Tibial artery (tissue), 4 donors: ENCODE measurements at places on chromosomes 7 and 10.

GRCh38 chr7:68550027-68550426 lies 1048.2 kb upstream of the AUTS2 start:
- no peak for DNase-seq

GRCh38 chr7:122442929-122443328 lies 138.4 kb upstream of the FEZF1 start:
- no peak for DNase-seq

- DNase-seq = peak; percentile 71
Observed at GRCh38 chr10:110006358-110007160, 1.2 kb upstream of the ADD3 start.

DNA sequence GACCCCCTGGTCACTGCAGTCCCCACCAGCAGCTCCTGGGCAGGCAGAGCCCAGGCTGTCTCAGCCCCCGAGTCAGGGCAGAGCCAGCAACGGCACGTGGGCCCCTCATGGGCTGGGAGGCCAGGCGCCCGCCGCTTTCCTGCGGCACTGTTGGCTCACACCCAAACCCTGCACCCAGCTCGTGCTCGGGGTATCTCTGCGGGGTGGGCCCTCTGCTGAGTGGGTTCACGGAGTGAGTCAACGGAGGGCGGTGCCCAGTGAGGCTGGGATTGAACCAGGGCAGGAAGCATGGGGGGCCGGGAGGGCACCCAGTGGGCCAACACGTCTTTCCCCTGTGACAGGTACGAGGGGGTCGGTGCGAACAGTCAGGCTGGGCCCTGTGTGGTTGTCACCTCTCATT lies 28.9 kb downstream of the ADAP1 start:
- DNase-seq = peak; percentile 72

- no peak for DNase-seq
Observed at GRCh38 chr10:56357018-56357417, 4.0 kb downstream of the ZWINT start.

DNA sequence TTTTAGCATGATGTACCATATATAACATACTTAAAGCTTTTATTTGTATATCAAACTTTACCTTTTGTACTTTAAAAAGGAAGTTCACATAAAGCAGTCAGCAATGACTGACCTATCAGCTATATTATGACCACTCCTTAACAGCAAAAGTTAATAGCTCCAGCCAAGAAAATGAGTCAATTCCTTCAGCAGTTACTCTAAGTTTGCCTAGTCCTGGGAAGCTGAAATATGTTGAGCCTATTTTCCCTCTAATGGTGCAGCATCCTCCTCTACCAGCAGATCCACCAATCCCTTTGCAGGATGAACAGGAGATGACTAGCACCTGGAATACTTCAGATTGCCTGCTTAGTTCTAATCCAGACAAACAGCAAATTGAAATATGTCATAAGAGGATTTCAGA lies 64.2 kb downstream of the CUL2 start:
- no peak for DNase-seq

DNA sequence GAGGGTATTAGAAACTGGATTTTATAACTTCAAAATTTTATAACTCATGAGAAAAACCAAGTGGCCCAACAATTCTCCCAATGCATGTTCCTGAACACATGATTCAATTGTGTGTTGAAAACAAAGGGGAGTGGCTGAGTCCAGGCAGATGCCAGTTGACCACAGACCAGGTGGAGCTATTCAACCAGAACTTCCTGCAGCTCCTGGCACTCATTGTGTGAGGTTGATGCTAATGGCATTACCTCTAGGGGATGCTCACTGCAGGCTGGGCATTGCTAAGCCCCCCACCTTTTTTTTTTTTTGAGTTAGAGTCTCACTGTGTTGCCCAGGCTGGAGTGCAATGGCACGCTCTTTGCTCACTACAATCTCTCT lies 20.3 kb downstream of the MYOF start:
- no peak for DNase-seq

GRCh38 chr10:125061557-125062226 lies 98.7 kb downstream of the CTBP2 start:
- no peak for DNase-seq

GRCh38 chr10:60957667-60958221 lies 13.8 kb upstream of the RHOBTB1 start:
- DNase-seq = no peak

DNA sequence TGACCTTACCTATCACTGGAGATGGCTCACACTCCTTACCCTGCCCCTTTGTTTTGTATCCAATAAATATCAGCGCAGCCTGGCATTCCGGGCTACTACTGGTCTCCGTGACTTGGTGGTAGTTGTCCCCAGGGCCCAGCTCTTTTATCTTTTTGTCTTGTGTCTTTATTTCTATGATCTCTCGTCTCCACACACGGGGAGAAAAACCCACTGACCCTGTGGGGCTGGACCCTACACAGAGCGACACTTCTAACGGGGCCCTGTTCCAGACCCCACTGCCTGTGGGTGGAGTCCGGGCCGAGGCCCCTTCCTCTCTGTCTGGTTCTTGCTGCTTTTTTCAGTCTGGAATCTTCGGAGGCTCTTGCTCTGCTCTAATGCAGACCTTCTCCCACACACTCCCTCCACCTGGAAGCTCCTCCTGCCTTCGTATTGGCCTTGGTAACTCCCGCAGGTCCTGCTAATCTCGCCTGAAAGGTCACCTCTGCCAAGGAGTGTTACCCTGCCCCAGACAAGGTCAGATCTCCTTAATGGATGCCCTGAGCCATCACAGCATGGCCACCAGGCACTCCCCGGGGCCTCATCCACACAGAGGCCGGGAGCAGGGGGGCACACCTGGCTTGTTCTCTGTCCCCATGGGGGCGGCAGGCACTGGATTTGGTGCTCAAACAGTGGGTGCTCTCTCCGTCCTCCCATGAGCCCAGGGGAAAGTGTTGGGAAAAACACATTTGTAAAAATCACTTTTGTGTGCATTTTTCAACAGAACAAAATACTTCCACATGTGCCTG lies 531.7 kb downstream of the PTPRN2 start:
- peak; percentile 35 for DNase-seq

- no peak for DNase-seq
Observed at GRCh38 chr7:50978633-50979215, 196.0 kb upstream of the GRB10 start.

GRCh38 chr7:92808006-92808405 lies 28.4 kb downstream of the CDK6 start:
- no peak for DNase-seq

DNA sequence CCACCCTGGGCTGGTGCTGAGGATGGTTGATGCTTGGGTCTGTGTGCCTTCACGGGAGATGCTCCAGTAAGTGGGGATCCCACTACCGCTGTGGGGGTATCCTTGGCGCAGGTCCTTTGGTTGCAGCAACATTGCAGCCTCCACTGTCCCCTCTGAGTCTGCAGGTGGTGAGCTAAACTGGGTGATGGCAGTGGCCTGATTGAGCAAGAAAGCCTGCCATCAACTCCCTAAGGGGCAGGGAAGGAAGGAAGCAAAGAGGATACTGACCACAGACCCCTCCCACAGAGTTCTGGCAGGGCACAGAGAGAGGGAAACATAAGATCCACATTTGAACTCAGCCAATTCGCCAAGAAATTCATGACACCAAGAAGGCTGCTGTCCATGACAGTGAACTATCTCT lies 43.2 kb downstream of the MYO1G start:
- no peak for DNase-seq

DNA sequence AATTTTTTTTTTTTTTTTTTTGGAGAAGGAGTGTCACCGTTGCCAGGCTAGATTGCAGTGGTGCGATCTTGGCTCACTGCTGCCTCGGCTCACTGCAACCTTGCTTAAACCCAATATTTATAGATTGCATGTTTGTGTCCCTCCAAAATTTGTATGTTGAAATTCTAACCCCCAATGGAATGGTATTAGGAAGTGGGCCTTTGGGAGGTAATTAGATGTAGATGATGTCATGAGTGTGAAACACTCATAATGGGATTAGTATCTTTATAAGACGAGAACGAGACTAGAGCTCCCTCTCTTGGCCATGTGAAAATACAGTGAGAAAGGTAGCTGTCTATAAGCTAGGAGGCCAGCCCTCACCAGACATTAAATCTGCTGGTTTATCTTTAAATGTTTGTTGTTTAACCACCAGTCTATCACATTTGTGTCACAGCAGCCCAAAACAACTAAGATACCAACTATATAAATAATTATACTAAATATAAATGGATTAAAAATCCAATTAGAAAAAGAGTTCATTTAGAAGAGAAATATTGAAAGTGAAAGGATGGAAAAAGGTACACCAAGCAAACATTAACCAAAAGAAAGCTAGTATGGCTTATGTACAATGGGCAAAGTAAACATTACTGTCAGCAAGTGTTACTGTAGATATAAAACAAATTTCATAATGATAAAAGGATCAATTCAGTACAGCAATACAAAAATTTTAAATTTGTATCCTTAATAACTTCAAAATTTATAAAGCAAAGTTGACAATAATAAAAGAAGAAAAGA lies 9.3 kb downstream of the TCAF1 start:
- DNase-seq = no peak

- DNase-seq = no peak
Observed at GRCh38 chr10:5364890-5365338, at the start of gene UCN3. TSS of gene UCN3 (plus strand) at chr10:5364966. CDS start at chr10:5373721, 8,755 bp downstream.

DNA sequence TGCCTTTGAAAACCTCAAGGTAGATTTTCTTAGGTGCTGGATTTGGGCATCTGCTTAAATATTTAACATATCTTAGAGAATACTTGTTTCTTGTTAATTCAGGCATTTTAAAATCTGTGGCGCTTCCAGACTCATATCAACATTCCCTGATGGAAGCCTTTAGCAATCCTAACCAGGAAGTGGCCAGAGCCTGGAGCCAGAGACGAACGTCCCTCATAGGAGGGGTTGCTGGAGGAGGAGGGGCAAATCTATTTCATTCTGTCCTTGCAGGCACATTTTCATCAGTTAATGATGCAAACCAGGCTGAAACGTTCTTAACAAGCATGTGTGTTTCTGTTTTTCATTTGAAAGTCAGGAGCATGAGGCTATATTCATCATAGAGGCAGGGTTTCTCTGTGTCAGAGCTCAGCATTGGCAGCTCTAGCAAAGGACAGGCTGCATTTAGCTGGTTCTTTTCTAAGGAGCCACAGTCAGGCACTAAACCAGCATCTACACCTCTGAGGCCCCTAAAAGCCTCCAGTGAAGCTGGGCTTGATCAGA lies 17.8 kb upstream of the IFIT2 start:
- peak; percentile 84 for DNase-seq

- no peak for DNase-seq
Observed at GRCh38 chr7:157930926-157931466, 594.2 kb downstream of the DNAJB6 start.

- DNase-seq = no peak
Observed at GRCh38 chr7:102291056-102291915, 4.6 kb downstream of the SH2B2 start.

GRCh38 chr7:41837916-41838315 lies 135.0 kb upstream of the INHBA start:
- DNase-seq = no peak

- peak; percentile 53 for DNase-seq
Observed at GRCh38 chr10:70323697-70324338, 40.0 kb upstream of the NPFFR1 start.

GRCh38 chr7:108079648-108080591 lies 50.2 kb downstream of the LAMB4 start:
- DNase-seq = no peak

- no peak for DNase-seq
Observed at GRCh38 chr7:149690688-149691446, 82.5 kb downstream of the ZNF467 start.

GRCh38 chr10:66782776-66783175 lies 143.1 kb upstream of the LRRTM3 start:
- DNase-seq = no peak
